Erythroblast (primary cell): ENCODE measurements at places on chromosomes 16 and 17.
A peak's percentile ranks its signal among the peaks of the same experiment; 100 is the strongest.

GRCh38 chr16:88375236-88375975, 7.4 kb upstream of the ZNF469 start:
- DNase-seq, result no peak

GRCh38 chr17:2705263-2705662, 6.3 kb downstream of the CLUH start:
- no peak for DNase-seq

- DNase-seq, result no peak
These were observed 63.5 kb downstream of the SPACA3 start for GRCh38 chr17:33055171-33055611.

DNA sequence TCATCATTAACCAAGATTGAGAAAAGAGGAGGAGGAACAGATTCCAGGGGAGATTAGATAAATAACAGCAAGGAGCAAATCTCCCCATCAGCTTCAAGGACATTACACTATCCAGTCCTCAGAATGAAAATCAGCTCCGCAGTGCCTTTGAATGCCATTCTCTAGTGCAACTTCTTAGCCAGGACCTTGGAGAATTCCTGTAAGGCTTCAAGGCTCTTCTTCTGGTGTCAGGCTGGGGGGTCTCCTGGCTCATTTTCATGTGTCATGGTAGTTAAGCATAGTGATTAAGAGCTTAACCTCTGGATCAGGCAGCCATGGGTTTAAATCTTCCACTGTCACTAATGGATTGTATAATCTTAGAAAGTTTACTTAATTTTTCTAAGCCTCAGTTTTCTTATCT, 137.3 kb upstream of the CCL2 start:
- DNase-seq, result no peak

GRCh38 chr16:31354394-31355291, at the start of gene ITGAX:
Gene ITGAX, plus strand, starts transcription at chr16:31355176. Its CDS starts 79 bp downstream, at chr16:31355255.
- peak; percentile 39 for DNase-seq

DNA sequence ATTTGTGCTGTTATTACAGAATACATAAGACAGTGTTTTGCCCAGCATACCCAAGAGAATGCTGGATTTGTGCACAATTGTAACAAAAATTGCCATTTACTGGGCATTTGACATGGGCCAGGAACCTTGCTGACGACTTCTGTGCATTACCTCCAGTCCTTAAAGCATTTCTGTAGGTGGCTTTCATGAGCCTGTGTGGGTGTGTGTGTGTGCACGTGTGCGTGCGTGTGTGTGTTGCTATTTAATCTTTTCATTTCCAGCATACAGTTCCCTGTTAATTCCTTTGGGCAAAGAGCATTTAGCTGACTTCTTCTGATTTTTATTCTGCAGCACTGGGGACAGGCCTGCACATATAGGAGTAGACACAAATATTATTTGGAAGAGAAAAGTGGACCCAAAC, 134.4 kb downstream of the CYLD start:
- no peak for DNase-seq

DNA sequence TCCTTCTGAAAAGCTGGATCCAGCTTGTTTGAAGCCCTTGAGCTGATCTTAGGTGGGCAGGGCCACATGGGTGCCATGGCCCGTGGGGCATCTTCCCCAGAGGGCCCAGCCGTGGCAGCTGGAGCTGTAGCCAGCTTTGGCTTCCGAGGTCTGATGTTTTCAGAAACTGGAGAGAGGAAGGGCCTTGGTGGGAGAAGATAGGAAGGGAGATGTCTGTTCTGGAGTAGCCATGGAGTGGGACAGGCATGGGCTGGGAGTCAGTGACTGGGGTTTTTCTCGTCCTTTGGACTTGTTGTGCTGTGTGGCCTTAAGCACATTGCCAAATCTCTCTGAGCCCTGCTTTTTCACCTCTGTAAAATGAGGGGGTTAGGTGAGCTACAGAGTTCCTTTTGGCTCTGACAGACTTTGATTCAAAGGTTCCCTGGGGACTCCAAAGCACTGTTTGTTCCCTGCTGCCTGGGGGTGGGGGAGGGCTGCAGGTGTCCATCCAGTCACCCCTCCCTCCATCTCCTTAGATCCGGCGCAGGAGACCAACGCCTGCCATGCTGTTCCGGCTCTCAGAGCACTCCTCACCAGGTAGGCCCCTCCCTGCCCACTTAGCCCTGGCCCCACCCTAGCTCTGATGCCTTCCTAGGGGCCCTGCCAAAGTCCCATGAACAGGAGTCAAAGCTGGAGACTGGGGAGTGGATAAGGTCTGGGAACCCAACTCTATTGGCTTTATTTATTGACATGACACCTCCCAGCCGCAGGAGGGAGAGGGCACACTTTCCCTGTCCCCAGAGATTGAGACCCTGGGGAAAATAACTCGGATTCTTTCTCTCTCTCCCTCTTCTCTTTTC, 2.1 kb downstream of the PPP1R1B start:
- DNase-seq, result no peak

- no peak for DNase-seq
These were observed 70.6 kb upstream of the HS3ST2 start for GRCh38 chr16:22743401-22743800.

DNA sequence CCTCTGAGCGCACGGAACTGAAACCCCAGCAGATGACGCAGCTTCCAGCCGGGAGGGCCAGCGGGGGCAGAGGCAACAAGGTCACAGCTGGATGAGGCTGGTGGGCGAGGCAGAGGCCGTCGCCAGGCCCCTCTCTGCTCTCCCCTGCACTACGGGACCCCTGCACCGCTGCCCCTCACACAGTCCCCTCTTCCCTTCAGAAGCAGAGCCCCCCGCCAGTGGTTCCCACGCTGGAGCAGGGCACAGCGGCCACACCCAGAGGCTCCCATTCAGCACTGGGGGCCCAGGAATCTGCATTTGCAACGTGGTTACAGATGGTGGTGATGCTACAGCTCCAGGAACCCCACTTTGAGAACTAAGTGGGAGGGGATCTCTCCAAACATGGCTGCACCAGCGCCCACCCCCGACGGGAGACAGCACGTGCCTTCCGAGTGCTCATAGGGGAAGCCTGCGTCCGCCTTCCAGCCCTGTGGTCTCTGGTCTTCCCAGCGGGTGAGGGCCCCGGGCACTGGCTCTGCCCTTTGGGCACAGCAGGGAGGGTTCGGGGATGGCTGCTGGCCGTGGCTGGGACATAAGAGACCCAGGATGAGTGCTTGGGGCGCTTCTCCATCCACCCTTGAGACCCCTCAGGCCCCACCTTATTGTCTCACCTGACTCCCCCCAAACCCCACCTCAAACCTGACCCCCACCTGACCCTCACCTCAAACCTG, 4.7 kb upstream of the RAB40B start:
- DNase-seq, result no peak

- DNase-seq, result no peak
These were observed 63.5 kb downstream of the MYH13 start for GRCh38 chr17:10309003-10309974.

DNA sequence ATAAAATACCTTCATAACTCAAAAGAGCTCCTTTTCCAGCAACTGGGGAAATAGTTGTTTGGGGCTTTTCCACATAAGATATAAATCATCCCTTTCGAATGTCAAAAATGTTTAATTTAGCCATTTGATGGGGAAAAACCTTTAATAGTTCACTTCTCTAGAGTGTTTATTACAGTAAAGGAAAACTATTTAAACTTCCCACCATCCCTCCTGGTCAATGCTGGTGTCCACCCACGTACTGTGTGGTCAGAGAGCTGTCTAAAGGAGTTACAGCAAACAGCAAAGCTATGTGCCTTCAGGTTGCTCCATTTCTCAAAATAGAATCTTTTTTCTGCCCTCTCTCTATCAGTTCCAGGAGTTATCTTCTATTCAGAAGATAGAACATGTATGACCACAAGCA, 33.5 kb downstream of the KANSL1 start:
- no peak for DNase-seq

DNA sequence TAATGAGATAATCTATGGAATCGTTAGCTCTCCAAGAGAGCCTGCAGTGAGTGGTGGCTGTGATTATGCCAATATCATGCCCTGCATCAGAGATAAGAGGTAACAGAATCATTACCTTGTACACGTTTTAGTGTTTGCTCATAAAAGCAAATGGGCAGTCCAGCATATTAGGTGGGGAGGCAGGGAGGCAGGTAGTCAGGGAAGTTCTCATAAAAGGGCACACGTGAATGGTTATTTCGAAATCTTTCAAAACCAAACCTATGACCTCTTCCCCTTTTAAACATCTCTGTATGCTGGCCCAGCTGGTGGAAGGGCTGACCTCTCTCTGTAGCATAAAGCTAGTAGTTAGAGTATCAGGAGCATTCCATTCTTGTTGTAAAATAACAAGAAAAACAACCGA, 51.7 kb downstream of the VAT1L start:
- no peak for DNase-seq

DNA sequence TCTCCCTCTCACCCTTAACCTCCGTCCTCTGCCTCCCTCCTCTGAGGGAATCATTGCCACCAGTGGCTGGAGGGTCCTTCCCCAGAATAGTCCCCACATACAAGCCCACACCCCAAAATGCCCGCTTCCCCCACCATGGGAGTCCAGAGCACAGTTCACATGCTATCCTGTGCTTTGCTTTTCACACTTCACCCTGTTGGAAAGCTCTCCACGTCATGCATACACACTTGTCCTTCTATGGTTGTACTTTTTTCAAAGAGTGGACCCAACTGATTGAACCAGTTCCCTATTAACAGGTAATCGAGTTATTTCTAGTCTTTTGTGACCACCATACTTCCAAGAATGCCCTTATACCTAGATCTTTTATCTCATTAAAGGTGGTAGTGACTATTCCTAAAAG, 23.8 kb upstream of the KIFC3 start:
- no peak for DNase-seq

DNA sequence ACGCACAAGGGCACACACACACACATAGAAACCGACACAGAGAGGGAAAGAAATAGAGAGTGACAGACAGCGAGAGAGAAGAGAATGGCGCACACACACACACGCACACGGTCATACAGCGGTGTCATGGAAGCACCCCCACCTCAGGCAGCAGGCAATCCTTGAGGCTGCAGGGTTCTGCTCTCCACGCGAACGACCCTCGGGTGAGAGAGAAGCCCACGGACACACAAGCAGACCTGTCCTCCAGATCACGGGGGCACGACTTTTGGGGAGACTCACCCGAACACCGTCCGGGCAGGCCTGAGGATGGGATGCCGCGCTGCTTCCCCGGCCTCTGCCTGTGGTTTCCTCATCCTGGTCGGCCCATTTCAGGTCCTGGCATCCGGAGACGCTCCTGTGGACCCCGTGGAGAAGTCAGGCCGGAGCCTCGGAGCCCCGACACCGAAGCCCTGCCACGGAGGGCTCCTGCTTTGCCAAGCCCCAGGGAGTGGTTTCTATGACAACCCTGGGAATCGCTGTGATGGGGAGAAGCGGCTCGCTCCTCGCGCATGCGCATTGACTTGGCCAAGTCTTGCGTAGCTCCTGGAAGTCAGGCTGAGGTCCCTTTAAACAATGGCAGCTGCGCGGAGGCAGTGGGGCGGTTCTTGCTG, 118.2 kb upstream of the KCNJ18 start:
- no peak for DNase-seq

DNA sequence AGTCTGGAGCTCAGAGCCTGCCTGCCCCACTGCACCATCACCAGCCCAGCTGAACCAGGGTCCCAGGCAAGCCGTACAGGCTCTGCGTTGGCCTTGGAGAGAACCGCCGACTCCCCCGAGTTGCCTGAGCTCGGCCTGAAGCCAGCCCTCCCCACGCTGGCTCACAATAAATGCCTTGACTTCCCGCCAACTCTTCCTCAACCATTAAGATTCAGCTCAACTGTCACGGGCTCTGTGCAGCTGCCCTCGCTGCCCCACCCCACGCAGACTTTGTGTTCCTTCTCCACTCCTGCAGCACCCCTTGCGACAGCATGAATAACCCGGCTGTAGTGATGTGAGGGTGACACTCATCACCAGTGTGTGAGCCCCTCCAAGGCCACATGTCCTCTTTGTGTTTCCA, 4.8 kb upstream of the QPRT start:
- DNase-seq, result no peak

DNA sequence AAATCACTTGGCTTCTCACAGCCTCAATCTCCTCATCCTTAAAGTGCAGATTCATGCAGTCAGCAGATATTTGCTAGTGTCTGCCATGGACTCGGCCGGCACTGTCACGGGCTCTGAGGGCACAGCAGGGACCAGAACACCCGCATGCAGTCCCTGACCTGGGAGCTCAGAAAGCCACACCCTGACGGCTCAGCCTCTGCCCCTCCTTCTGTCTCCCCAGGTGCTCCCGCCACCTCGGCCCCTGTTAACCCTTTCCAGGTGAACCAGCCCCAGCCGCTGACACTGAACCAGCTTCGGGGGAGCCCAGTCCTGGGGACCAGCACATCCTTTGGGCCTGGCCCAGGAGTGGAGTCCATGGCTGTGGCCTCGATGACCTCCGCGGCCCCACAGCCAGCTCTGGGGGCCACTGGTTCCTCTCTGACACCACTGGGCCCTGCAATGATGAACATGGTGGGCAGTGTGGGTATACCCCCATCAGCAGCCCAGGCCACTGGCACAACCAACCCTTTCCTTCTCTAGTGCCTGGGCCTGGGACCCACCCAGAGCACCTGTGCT, 28.7 kb downstream of the B9D1 start:
- no peak for DNase-seq

DNA sequence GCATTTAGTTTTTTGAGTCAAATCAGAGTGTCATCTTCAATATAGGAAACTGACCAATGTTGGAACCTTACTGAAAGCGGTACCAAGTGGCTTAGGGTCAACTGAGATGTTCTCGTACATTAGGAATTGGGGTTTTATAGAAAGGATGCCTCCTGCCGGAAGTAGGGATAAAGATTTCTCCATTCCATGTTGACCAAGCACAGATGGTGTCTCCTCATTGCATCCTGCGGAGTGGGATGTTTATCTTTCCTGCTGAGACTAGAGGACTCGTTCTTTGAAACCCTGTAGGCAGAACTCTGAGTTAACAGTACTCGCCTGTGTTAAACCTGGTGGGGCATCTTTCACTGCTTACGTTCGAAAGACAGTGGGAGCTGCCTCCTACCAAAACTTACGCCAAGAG, 1.4 kb downstream of the SHISA6 start:
- no peak for DNase-seq

- no peak for DNase-seq
These were observed 1.1 kb downstream of the GGT6 start for GRCh38 chr17:4559139-4559791.

GRCh38 chr17:45395569-45396415, 36.9 kb downstream of the ARHGAP27 start:
- DNase-seq, result no peak

DNA sequence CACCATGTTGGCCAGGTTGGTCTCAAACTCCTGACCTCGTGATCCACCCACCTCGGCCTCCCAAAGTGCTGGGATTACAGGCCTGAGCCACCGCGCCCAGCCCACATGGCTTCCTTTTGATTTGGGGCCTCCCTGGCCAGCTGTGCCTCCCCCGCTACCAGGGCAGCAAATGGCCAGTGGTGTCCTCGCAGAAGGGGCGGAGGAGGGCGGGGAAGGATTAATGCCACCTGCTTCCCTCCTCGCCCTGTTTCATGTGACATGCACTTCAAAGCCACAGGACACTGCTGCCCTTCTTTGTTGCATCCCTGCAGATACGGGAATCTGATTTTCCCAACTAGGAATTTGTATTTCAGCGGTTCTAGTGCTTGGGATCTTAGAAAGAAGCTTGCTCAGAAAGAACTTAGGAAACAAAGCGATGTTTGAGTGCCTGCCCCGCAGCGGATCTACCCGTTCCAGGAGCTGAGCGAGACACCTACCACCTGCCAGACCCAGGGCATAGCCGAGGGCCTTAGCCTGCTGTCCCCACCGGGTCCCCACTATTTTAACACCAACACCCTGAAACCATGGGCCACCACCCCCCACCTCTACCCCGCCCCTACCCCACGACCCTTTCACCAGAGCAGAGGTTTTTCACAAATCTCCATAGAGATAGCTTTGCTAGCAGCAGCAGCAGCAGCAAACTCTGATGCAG, 37.7 kb upstream of the CCDC182 start:
- DNase-seq, result no peak
